Endothelial cell of umbilical vein (primary cell): ENCODE measurements at places on chromosomes 3 and 15. TPM values are rescaled to one million over a fixed set of nuclear protein-coding genes. Genes with fewer than 3 reads are reported as not detected.

DNA sequence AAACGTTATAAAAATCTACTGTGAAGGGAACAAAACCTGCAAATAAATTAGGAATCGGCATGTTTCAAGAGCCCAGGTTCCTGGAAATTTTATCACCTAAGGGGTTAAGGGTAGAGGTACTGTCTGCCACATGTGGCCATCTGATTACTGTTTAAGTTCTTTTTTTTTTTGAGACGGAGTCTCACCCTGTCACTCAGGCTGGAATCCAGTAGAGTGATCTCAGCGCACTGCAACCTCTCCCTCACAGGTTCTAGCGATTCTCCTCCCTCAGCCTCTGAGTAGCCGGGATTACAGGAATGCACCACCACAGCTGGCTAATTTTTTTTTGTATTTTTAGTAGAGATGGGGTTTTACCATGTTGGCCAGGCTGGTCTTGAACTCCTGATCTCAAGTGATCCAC lies 35.8 kb downstream of the UQCC5 start:
- no peak for DNase-seq

ZCWPW2 gene
- total RNA-seq, result 0.40 TPM in 1 of 2 replicates, not detected in the other

PEX5L gene
- total RNA-seq, result not detected in 2 replicates

- DNase-seq, result no peak
Measured at GRCh38 chr3:169475576-169475975, 187.9 kb downstream of the MECOM start.
